ENCODE measurements at places on chromosomes 1 and 21.

DNA sequence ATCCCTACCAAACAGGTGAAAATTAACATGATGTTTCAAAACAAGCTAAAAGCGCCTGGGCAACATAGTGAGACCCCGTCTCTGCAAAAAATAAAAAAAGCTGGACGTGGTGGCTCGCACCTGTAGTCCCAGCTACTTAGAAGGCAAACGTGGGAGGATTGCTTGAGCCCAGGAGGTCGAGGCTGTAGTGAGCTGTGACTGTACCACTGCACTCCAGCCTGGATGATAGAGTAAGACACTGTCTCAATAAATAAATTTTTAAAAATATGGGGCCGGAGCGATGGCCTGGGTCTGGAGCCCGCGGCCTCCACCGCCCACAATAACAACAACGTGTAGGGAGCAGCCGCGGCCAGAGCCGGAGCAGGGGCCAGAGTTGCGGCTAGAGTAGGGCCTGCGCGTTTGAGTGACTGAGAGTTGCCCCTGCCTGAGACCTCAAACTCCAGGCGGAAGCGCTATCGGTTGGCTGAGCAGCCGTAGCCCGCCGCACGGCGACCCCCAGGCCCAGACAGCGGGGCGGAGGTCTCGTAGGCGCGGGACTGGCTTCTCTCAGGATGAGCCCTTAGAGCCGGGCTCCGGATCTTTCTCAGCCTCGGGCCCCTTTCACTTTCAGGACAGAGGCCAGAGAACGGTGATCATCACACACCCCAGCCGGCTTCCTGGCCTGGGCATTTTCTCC lies 41.4 kb downstream of the ZMYM1 start:
- DNase-seq = no peak

DNA sequence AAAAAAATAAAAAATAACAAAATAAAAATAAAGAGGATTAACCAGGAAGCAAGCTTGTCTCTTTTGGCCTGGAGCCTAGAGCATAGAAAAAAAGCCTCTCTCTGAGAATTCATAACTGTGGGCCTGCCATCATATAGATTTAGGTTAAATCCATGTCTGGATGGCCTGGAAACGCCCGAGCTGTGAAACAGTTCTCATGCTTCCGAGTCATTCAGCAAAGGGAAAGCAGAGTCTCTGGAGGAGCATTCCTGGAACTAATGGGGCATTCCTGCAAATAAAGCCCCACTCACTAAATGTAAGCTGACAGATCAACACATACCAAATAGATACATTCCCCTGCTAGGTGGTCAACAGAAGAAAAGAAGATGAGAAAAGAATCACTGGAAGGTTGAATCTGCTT lies 75.8 kb upstream of the GNG4 start:
- no peak for DNase-seq

- no peak for DNase-seq
These were observed 67.6 kb downstream of the MAP3K21 start for GRCh38 chr1:233394860-233395717.

DNA sequence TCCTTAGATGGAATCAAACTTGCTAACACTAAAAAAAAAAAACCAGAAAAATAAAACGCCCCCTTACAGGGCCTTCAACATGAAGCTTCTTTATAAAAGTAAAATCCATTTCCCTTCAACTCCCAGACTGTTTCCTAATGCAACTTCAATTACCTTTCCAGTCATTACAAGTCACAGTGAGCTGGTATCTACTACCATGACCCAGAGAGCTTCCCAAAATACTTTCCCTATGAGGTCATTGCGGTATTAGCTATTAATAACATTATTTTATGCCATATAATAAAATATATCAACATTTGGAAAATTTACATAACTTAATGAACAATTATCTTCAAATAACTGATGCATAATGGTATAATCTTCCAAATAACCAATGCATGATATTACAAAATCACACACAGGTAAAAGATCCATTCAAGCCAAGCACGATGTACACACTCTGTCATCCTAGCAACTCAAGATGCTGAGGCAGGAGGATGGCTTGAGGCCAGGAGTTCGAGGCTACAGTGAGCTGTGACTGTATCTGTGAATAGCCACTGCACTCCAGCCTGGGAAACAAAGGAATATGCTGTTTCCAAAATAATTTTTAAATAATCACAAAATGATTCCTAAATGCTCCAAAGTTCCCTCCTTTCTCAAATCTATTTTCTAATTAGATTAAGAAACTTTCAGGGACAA lies 24.1 kb downstream of the EIF4G3 start:
- DNase-seq = no peak

Data from glutamatergic neuron (in vitro differentiated cells).